ENCODE measurements at places on chromosomes 7 and 10. TPM values are rescaled to one million over a fixed set of nuclear protein-coding genes. Genes with fewer than 3 reads are reported as not detected.

CPA4 gene
- total RNA-seq, result 0.72 TPM

CPVL gene
- 32.9 TPM for total RNA-seq

DNA sequence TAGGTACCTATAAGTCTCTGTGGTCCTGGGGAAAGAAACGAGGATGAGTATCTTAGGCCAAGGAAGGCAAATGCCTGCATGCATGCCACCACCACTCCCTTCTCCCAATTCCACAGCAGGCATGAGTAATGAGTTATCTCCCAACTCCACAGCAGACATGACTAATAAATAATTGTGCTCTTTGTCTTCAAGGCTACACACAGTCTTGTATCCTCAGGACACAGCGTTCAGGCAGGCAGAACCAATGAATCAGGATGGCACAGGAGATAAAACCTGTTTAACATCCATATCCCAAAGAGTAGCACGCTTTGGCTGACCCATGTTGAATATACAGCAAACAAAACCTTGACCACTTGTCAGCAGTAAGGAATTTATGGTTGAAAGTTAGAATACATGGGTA, 229.7 kb upstream of the NFE2L3 start:
- DNase-seq, result no peak

GRCh38 chr7:137928626-137929025, 73.3 kb downstream of the CREB3L2 start:
- DNase-seq, result no peak

- DNase-seq, result no peak
These were observed 118.6 kb downstream of the GNAI1 start for GRCh38 chr7:80253237-80253636.

- no peak for DNase-seq
These were observed 26.9 kb downstream of the NPS start for GRCh38 chr10:127576051-127576450.

Data from neural crest cell (in vitro differentiated cells).